ENCODE measurements at places on chromosomes 1 and 21. TPM values are rescaled to one million over a fixed set of nuclear protein-coding genes. Genes with fewer than 3 reads are reported as not detected.
A peak's percentile ranks its signal among the peaks of the same experiment; 100 is the strongest.

SYT2 gene
- not detected for total RNA-seq

OR2L5 gene
- total RNA-seq: not detected

NR0B2 gene
- not detected for total RNA-seq

OR6N1 gene
- total RNA-seq: not detected

RORC gene
- total RNA-seq: 0.63 TPM

YARS1 gene
- total RNA-seq: 160 TPM

POU3F1 gene
- total RNA-seq: not detected

C1orf21 gene
- total RNA-seq: 51.5 TPM

PSMG1 gene
- 252 TPM for total RNA-seq

RHBG gene
- total RNA-seq: not detected

OXCT2 gene
- total RNA-seq: not detected

ATP1A2 gene
- total RNA-seq: not detected

DNA sequence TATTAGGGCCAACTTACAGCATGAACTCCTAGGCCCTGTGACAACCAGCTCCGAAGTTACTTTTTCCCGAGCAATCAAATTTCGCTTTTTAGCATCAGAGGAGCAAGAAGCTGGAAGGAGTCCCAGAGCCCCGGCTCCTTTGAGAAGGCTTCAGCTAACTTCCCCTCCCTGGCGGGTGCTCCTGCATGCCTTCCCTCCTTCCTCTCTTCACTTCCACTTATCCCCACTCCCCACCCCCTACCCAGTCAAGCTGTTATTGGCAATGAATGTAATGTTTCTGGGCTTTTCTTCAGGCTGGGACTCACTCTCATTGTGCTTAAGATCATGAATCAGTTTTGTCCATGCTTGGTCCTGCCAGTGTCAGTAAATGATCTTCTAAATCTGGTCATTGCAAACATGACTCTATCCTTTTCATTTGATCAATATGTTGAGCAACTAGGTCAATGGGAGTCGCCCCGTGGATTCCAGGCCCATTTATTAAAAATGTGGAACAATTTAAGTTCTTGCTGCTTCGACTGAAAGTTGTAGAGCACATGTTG is 94.5 kb upstream of the TSPAN2 start:
- no peak for DNase-seq

DNA sequence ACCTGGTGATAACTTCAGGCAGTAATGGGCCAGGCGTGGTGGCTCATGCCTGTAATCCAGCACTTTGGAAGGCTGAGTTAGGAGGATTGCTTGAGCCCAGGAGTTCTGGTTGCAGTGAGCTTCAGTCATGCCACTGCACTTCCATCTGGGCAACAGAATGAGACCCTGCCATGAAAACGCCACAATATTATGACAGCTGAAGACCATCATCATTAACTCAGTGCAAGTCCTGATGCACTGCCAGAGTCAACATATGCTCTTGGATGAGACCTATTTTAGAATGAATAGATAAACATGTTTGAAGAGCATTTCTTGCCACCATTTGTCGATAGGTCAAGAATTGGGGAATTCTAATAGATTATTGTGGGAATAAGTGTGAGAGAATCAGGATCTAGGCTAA is 26.4 kb downstream of the HENMT1 start:
- no peak for DNase-seq

GRCh38 chr21:28442624-28443023 is 550.1 kb downstream of the LTN1 start:
- no peak for DNase-seq

- DNase-seq: no peak
These were observed 48.4 kb upstream of the ZNF326 start for GRCh38 chr1:89946532-89946931.

GRCh38 chr1:109377698-109378097 is 20.0 kb downstream of the SORT1 start:
- DNase-seq: no peak

- DNase-seq: no peak
These were observed 248.1 kb upstream of the GREM2 start for GRCh38 chr1:240860023-240860422.

- no peak for DNase-seq
These were observed 1.3 kb downstream of the C8B start for GRCh38 chr1:56964349-56965017.

DNA sequence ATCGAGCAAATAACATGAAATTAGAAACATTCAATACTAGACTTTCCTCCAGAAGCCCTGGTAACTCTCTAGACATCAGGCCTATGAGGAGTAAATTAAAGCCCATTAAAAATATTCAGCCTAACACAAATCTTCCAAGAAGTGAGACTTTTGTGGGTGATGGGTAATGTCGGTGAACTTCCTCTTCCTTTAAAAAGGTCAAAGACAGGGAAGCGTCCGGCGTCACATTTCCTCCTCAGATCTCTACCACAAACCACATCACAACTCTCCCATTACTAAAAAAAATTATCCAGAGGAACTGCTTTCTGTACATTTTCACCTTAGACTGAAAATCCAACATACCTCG is 1.4 kb downstream of the EIF4G3 start:
- peak; percentile 12 for DNase-seq

DNA sequence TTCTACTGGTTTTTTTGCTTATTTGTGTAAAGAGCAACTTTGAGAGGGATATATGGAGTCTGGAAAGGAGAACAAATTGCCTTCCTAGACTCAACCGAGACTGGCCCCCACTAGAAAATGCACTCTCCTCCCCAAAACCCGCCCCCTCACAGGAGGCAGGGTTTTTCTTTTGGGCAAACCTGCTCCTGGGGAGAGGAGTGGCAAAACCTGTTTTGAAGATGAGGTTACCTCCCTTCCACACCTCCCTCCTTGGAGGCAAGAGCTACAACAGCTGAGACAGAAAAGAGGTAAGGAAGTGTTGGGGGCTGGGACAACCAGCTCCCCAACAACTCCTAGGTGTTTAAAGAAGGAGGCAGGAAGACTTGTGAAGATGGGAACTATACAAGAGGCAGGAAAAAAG is at the start of gene BNIPL:
Gene BNIPL (plus strand): TSS at position 231 of the 400 bp plus-strand sequence. CDS start 140 bp downstream, at position 371.
- DNase-seq: no peak

DNA sequence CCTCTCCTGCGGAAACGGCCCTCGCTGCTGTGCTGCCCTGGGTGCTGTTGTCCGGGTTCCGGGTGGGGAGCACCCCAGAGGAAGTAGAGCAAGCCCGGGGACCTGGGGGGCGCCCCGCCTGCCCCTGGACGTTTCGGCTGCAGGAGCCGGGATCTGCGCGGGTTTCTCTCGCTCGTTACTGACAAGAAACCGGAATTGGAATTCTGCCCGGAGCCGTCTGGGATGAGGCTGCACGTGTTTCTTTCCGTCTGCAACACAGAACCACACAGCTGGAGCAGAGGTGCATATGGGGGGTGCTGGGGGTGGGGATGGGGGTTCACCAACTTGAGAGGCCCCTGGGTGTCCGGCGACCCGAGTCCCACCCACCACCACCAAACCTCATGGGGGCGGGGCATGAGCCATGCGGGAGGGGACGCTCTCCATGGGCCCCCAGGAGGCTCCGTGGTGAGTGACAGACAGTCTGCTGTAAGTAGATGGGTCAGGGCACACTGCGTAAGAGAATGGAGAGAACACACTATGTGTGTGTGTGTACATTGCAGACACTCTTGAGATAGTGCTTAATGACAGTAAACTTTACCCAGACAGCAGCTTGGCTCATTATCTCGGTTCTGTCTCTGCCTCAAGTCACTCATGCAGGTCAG is 261.4 kb upstream of the C1orf174 start:
- DNase-seq: no peak

GRCh38 chr1:155272466-155273342 is 600 bp downstream of the CLK2 start:
- DNase-seq: no peak

DNA sequence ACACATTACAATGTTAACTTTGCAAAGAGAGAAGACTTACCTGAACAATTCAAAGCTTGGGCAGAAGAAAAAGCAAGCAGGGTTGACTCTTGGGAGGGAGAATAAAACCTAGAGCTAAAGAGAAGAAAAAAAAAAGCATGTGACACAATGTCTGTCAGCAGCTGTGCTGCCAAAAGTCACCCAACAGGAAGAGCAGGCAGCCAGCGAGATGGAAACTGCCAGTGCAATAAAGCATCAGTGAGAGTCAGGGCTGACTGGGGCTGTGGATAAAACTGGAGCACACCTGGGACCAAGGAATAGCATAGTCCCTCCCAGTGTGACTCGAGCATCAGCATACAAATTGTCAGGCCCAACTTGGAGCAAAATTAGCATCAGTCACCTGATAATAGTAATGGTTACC is 65.0 kb upstream of the SLC22A15 start:
- no peak for DNase-seq

GRCh38 chr1:169009666-169010065 is 96.8 kb upstream of the ATP1B1 start:
- no peak for DNase-seq

DNA sequence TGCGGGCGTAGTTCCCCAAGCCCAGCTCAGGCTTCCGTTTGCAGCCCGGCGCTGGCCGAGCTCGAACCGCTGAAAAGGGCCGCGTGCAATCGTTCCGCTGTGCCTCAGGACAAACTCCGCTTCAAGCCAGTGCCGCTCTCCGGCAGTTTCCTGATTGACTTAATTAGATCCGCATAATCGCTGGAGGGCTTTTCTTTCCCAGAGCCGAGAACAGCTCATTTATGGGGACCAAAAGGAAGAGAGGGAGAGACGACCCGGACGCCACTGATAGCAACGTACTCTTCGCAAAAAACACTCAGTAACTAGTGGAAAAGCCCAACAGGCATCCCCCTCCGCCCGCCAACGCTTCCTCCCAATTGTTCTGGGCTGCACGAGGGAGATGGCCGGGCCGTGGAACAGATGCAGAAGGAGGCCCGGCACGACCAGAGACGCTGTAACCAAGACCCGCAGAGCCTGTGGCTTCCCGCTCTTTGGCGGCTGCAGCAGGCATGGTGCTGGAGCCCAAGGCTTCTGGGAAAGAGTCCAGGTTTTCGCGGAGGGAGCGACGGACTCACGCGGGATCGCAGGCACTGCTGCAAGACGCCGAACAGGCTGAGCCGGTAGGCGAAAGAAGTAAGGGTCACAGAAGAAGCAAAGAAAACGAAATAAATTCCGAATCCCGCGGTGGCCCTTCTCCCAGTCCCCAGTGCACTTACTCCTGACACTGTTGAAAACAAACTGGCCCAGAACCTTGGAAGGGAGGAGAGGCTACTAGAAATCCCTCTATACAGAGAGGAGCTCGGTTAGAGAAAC is 3.6 kb upstream of the FOXD2 start:
- DNase-seq: no peak

GRCh38 chr1:68327414-68327813 is 95.1 kb upstream of the WLS start:
- DNase-seq: no peak

- DNase-seq: no peak
These were observed 232.3 kb downstream of the GRIK3 start for GRCh38 chr1:36802018-36802417.

GRCh38 chr1:94117259-94117851 is 3.6 kb downstream of the ABCA4 start:
- DNase-seq: no peak

Measured in MG63 (cell line).